NCI-H1092 treated with DMSO at 0.1 percent for 48 hours (cell line): ENCODE measurements at places on chromosomes 6 and 20.

DNA sequence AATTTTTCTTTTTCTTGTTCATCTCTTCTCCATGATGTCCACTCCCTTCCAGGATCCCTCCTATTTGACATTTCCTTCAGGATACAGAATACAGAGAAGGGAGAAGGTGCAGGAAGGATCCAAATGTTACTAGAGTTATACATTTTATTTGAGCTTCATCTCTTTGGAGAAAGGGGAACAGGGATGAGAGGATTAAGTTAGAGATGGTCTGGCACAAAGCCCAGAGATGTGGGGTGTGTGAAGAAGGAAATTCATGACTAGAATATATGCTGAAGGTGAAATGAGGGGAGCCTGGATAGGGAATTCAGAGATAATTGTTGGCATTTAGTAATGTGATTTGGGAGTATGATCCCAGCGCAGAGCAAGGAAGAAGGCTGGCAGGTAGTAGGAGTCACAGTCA, 22.5 kb upstream of the SRPK1 start:
- DNase-seq, result no peak

DNA sequence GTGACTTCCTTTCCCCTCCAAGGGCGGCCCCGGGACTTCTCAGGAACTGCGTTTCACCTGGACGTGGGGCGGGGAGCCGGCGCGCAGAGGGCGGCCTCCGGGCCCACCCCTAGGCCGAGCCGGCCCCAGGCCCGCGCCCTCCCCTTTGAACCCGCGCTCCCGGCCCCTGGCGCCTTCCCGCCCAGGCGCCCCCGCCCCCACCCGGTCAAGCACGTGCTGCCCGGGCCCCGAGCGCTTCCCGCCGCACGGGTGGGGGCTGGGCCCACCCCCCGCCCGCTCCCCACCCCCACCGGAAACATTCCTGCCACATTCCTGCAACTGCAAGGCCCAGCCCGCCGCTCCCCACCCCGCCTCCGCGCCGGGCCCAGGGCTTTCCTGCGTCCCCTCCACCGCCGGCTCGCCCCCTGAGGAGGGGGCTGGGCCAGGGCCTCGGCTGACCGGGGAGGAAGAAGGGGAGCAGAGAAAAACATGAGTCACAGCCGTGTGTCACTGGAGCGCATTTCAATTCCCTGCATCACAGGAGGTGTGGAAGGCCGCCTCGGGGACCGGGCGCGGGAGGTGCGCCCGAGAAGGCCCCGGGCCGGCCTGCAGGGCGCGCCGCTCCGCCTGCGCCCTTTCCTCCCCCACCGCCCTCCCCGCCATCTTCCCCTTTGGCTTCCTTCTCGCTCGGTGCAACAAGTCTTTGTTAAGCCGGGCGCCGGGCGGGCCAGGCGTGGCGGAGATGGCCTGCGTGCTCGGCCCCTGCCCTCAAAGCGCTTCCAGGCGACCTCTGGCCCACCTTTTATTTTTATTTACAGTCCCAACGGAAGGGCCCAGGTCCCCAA, 1.2 kb upstream of the HMGA1 start:
- no peak for DNase-seq

DNA sequence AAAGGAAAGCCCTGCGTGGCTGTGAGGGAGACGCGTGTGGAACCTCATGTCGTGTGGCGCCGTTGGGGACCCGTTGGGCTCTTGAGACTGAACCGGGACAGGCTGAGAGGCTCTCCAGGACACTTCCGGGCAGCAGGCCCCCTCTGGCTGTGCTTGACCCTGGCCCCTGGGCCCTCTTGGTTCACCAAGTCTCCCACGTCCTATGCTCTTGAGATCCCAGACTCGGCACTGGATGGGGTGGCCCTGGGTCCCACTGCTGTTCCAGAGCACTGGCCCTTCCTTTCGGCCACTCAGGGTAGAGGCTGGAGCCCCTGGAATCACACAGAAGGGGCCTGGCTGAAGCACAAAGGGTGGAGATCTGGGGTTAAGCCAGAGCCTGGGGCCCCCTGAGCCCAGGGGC, 30.4 kb downstream of the NTSR1 start:
- DNase-seq, result no peak

- DNase-seq, result no peak
Measured at GRCh38 chr20:61739086-61739831, 326.4 kb downstream of the TAF4 start.

DNA sequence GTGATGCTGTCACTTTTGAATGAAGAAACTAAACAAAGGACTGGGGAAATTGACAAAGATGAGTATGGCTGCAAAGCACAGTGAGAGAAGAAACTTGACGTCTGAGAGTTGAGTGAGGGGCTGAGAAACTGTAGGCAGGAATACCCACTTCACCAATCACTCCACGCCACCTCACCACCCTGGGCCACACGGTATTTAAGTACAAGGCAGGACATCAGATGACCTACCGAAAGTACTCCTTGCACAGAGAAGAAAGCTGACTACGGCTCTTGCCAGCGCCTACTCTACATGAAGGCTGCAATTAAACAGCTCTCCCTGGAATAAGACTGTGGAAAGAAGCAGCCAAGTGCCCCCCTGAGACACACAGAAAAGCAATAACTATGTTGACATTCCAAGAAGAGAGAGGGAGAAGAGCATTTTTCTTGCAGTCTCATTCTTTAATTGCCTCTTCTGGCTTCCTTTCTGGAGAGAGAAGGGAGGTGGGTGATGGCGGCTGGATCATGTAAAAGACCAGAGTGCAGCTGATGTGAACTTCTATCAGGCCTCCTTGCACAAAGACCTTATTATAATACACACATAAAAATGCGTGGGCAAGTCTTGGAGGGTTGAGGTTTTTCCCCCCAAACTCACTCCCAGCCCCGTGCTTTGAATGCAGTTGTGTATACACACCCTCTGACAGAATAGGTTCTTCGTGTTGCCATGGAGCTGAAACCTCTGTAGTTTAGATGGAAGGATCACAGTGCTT, 44.6 kb downstream of the HIVEP2 start:
- DNase-seq, result no peak

GRCh38 chr6:56766806-56767178, 124.1 kb upstream of the DST start:
- no peak for DNase-seq

GRCh38 chr6:157609556-157609955, 213.5 kb upstream of the SNX9 start:
- no peak for DNase-seq

DNA sequence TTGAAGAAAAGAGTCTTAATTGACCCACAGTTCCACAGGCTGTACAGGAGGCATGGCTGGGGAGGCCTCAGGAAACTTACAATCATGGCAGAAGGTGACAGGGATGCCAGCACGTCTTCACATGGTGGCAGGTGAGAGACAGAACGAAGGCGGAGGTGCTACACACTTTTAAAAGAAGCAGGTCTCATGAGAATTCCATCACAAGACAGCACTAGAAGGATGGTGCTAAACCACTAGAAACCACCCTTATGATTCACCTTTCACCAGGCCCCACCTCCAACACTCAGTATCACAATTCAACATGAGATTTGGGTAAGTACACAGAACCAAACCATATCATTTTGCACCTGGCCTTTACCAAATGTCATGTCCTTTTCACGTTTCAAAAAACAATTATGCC, 20.9 kb downstream of the TAGAP start:
- no peak for DNase-seq

DNA sequence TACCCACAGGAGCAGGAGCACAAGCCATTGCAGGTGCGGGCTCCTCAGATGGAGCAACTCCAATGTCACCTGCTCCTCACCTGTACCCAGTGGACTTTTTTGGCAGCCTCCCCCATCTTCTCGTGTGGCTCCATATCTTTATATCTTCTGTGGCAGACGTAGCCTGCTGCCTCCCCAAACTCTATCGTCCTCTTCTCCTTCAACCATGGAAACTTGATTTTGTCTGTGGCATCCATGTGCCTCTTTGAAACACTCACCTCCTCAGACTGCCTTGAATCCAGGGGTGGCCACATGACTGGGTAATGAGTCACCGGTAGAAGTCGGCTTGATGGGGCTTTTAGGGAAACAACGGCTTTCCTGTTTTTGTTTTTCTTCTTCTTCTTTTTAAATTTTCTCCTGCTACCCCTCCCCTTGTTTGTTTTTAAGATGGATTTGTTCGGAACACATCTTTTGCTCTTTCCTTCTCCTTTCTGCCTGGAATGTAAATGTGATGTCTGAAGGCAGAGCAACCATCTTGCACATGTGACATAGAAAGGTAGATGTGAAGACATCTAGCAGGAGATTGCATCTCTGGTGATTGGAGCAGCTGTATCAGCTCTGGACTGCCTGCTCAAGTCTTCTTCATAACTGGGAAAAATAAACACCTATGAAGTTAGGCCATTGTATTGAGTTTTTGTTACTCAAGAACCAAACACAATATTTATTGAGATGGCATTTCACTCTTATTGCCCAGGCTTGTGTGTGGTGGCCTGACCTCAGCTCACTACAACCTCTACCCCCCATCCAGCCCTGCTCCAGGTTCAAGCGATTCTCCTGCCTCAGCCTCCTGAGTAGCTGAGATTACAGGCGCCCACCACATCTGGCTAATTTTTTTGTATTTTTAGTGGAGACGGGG, 69.9 kb upstream of the DDR1 start:
- no peak for DNase-seq

- DNase-seq, result no peak
Measured at GRCh38 chr20:22805219-22805618, 220.8 kb upstream of the FOXA2 start.
